Stimulated activated CD8-positive, alpha-beta memory T cell treated with anti-CD3 and anti-CD28 coated beads, Interleukin-15, amount 100 ng/mL, for 4 hours (primary cell): ENCODE measurements at places on chromosomes 3 and 15.

DNA sequence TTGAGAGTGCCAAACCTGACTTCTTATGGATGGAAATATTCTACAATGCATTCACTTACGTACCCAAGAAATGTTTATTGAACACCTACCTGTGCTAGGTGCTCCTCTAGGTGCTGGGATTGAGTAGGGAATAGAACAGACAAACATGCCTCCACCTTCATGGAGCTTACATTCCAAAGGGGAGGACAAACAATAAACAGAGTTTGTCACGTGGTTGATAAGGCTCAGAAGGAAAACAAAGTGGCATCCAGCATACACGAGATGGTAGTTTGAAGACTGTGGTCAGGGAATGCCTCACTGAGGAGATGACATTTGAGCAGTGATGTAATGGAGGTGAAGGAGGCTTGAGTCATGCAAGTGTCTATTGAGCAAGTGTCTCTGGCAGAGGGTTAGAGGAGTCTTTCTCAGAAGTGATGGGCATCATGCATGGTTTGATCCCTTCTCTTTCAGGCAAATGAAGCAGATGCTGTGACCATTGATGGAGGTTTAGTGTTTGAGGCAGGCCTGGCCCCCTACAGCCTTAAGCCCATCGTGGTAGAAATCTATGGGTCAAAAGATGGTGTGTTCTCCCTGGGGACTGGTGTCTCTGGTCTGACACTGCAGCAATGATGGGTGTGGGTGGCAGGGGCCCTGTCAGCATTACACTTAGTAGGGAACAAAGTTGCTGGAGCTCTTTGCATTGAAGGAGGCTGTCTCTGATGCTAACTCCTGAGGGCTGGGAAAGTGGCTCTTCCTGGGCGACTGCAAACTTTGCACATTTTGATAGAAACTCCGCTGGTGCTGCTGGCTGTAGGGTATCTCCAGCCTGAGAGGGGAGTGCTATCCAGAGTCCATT lies 29.7 kb upstream of the TOPBP1 start:
- no peak for DNase-seq

- DNase-seq, result no peak
Measured at GRCh38 chr15:32870240-32871033, 152.6 kb downstream of the GREM1 start.

GRCh38 chr3:175512700-175513099 lies 653.6 kb downstream of the NAALADL2 start:
- no peak for DNase-seq

DNA sequence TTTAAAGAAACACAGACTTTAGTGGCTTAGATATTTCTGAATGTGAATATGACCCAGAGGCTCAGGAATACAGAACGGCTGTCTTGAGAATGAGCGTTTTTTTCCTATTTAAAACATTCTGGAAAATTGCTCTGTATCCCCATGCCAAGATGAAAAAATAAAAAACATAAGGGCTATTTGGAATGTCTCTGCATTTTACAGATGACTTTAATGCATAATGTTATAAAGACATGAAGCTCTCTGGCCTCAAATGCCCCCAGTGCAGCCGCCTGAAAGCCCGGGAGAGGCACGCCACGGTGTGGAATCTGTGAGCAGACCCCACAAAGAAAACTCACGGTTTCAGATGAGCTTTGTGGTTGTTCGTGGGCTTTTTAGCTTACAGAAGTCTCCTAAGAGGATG lies 322.5 kb upstream of the ICE2 start:
- DNase-seq, result no peak

DNA sequence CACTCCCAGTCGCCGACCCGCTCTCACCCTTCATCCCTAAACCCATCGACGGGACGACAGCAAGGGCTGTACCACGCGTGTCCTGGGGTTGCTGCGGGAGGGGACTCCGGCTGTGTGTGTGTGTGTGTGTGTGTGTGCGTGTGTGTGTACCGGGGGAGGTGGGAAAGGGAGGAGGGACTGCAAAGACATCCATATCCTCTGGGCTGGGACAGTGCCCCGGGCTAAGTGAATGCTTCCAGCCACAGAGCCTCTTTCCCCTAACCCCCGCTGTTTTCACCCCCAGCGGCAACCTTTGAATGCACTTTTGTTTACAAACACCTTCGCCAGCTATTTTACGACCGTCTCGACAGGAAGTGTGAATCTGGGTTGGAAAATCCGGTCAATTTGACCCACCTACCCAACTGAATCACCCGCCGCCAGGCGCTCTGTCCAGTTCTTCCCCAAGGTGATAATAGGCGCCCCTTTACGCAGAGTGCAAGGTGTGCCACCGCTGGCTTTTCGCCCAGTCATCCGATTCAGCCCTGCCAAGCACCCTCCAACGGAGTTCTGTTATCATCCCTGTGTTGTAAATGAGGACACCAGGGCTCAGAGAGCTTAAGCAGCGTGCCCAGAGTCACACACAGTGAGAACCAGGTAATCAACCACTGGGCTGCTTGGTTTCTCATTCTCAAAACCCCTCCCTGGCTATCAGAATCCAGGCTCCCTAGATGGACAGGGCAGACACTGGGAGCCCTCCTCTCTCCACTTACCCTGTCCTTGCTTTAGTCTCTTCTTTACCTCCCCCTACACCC lies 739 bp upstream of the AMOTL2 start:
- no peak for DNase-seq

DNA sequence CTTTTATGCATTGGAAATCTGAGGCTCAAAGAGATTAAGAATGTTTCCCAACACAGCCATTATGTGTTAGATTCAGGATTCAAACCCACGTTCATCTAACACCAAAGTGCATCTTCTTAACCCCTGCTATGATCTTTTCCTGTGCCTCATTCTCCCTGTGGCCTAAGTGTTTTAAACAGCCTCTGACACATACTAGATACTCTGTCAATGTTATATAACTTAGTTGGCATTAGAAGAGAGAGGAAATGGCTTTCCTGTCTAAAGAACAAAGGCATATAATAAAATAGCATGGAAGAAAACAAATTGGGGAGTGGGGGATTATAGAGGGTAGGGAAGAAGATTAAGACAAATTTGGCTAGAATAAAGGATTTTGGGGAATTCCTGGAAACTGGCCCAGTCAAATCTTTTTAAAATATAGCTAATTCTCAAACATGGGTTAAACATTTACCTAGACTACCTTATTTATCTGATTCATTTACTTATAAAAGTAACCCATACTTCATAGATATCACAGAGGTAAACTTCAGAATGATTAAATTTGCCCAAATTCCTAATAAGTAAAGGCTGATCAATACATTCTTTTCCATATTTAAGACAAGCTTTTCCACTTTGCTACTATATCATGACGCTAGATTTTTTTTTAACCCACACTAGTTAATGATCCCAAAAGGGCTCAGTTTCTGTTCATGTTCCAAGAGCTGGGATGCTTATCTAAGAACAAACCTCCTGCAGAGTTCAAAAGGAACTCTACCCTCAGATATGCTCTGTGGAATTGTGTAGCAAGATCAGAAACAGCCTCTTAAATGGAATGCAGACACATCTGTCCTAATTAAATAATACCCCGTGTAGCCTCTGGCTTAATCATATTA lies 122.9 kb upstream of the PTPRG start:
- no peak for DNase-seq

DNA sequence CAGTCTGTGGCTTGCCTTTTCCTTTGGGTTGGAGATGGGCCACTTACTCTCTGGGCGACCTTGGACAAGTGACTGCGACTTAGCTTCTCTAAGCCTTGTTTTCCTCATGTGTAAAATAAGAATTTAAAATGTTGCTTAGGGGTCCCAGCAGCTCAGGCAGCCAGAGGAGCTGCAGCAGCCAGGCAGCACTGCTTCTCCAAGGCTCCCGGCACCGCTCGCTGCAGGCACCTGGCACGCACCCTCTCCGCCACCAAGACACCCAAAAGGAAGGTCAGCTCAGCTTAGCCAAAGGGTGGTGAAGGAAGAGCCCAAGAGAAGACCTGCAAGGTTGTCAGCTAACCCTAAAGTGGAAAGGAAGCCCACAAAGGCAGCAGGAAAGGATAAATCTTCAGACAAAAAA lies 10.7 kb upstream of the AMOTL2 start:
- no peak for DNase-seq

DNA sequence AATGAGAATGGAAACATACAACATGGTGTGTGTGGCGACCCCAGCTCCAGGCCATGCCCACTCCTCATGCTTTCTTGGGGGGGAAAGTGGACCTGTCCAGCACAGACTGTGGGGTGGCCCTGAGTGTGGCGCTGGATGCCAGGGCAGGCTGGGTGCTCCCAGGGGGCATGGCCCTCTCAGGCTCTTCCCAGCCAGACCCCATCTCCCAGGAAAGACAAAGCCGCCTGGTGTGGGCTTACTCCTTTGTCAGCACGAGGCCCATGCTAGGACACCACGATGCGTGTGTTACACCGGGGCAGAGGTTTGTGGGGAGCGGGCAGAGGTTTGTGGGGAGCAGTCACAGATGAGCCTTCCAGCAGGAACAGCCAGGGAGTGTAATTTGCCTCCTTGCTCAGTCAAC lies 68.5 kb downstream of the ABTB1 start:
- no peak for DNase-seq

DNA sequence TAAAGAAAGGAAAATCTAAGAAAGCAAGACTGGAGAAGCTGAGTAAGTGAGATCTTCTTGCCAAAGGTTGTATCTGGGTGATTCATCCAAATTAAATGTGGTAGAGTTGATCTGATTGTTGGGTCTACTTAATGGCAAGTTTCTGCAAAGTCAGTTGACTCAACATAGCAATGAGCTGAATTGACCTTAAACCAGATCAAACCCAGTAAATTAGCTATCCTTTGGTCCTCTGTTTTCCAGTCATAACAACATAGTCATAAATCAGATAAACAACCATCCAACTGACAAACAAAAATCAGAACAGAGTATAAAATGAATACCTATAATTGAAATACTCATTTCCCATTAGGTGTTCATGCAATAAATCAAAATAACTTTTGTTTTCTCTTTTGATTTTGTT lies 142.6 kb upstream of the CFAP20DC start:
- DNase-seq, result no peak

DNA sequence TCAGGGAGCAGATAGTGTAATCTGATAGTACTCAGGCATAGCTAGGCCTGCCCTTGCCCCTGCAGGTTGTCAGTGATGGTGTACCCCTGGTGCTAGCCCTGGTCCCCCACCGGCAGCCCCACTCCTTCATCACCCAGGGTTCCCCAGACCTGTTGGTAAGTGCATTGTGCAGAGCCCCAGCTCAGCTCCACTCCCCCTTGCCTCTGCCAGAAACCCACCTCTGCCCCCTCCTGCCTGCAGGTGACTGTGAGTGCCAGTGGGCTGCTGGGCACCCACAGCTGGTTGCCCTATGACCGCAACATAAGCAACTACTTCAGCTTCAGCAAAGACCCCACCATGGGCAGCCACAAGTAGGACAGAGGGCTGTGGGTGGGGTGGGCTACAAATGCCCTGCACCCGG lies 27.5 kb downstream of the NBEAL2 start:
- no peak for DNase-seq

DNA sequence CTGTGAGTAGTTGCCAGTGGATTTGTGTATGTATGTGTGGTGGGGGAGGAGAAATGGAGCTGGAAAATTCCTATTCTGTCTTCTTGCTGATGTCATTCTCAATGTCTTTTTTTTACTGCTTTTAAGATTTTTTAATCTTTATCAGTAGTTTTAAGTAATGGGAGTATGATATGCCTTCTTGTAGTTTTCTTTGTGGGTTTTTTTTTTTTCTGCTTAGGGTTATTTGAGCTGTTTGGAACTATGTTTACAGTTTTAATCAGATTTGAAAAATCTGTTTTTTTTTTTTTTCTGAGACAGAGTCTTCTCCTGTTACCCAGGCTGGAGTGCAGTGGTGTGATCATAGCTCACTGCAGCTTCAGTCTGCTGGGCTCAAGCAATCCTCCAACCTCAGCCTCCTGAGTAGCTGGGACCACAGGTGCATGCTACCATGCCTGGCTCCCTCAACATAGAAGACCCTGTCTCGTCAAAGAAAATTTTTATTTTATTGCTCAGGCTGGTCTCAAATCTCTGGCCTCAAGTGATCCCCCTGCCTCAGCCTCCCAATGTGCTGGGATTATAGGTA lies 37.1 kb downstream of the RPL39L start:
- DNase-seq, result no peak

DNA sequence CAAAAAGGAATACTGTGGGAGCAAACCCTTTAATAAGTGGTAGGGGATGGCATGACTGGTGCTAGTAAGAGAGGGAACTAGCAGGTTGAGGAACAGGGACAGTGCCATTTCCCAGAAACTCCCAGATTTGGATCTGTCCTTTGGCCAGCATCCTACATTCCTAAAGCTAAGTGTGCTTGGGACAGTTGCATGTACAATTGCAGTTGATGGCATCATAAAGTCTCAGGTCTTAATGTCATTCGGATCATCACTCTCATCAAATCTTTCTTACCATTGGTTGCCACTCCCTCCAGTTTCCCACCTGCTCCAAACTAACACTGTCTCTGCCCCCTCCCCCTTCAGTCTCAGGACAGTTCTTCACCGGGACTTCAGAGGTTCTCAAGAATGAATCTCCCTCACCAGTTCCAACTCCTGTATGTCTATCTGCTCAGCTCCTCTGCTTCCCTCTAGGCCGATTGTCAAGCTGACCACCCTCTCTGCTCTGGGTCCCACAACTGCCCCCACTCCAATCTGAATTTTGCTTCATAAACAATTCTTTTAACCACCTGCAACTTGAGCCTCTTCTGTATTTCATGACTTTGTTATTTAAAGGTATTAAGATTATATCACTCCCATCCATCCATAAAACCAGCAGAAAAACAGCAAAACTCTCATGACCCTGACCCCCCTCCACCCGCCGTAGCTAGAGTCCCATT lies 260.8 kb downstream of the CGGBP1 start:
- no peak for DNase-seq

DNA sequence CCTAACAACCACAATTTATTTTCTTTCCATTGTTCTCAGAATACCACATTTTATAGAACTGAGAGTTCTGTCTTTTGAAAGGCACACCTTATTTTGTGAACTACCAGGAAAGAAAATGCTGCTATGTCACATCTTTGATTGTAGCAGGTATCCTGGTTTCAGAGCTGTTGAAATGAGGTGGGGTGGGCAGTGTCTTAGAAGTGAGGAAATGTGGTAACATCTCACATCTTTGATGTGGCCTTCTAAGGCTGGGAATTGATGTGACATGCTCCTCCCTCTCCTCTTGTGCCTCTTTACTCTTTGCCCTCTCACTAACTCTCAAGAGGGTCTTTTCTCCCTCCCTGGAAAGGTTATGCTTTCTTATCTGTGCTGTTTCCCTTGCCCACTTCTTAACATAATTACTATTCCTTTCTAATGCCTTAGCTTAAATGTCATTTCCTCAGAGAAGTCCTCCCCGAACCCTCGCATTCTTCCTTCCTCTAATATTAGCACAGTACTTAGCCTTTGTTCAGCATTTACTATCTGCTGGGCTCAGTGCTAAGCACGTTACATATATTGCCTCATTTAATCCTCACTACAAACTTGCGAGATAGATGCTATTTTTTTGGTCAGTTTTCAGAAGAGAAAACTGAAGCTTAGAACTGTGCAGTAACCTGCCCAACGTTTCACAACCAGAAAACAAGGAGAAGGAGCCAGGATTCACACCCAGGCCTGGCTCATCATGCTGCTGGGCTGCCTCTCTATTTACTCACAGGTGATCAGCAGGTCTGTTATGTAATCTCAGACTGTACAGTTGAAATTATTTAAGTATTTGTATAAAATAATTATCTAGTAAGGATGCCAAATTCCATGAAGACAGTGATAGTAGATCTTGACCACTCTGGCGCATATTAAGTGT lies 24.0 kb upstream of the SPTSSB start:
- no peak for DNase-seq

- no peak for DNase-seq
Measured at GRCh38 chr15:101510212-101511197, 21.0 kb upstream of the PCSK6 start.
